GM04504 (cell line): ENCODE measurements at places on chromosomes 6 and 20.

DNA sequence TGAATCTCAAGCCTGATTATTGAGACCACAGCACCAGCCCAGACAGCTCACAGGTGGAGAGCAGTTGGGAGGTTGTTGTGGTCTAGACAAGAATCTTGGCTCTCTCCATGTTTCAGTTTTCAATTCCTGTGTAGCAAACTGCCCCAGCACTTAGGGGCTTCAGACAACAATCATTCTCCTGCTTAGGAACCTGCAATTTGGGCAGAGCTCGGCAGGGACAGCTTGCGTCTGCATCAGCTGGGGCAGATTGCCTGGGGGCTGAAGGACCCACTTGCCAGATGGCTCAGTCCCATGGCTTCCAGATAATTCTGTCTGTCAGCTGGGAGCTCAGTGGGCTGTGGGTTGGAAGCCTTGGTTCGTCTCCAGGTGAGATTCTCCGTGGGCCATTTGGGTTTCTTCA is 6.9 kb downstream of the TGM6 start:
- DNase-seq = no peak

- no peak for DNase-seq
Measured at GRCh38 chr6:20472748-20473147, 61.5 kb upstream of the CDKAL1 start.

- no peak for DNase-seq
Measured at GRCh38 chr6:128560966-128561365, 40.6 kb upstream of the PTPRK start.

DNA sequence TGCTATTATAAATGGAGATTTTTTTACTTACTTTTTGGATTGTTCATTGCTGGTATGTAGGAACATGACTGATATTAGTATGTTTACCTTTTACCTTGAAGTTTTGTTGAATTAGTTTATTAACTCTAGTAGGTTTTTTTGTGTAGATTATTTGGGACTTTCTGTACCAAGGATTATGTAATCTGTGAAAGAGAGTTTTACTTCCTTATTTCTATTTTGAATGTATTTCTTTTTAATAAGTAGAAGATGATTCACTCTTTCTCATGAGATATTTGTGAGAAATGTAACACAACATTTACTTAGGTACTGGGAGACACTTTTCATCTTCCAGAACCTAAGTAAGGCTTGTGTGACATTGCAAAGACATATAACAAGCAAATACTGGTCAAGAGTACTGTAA is 473.9 kb upstream of the HS3ST5 start:
- DNase-seq = no peak

GRCh38 chr6:144447472-144447871 is 162.3 kb downstream of the UTRN start:
- no peak for DNase-seq

- DNase-seq = no peak
Measured at GRCh38 chr6:83459663-83460062, 28.8 kb upstream of the ME1 start.

- no peak for DNase-seq
Measured at GRCh38 chr6:73614802-73615201, 39.0 kb downstream of the SLC17A5 start.

GRCh38 chr6:100923481-100924165 is 42.5 kb upstream of the ASCC3 start:
- no peak for DNase-seq
